ENCODE measurements at places on chromosomes 12 and 14. TPM values are rescaled to one million over a fixed set of nuclear protein-coding genes. Genes with fewer than 3 reads are reported as not detected.

Gene FAM186B
- 1.4 TPM for total RNA-seq

Gene MYH6
- 1.00 TPM for total RNA-seq

Gene ZNF385A
- total RNA-seq: 2.5 TPM

Gene ZDHHC22
- total RNA-seq: not detected

- no peaks in the 10 kb centered on the region for H3K27me3 ChIP-seq
- no peak for DNase-seq
- no peak overlapping the region for H3K27ac ChIP-seq
- no peaks in the 10 kb centered on the region for H3K4me1 ChIP-seq
Observed at GRCh38 chr12:113994051-113994450, 27.9 kb upstream of the RBM19 start.

DNA sequence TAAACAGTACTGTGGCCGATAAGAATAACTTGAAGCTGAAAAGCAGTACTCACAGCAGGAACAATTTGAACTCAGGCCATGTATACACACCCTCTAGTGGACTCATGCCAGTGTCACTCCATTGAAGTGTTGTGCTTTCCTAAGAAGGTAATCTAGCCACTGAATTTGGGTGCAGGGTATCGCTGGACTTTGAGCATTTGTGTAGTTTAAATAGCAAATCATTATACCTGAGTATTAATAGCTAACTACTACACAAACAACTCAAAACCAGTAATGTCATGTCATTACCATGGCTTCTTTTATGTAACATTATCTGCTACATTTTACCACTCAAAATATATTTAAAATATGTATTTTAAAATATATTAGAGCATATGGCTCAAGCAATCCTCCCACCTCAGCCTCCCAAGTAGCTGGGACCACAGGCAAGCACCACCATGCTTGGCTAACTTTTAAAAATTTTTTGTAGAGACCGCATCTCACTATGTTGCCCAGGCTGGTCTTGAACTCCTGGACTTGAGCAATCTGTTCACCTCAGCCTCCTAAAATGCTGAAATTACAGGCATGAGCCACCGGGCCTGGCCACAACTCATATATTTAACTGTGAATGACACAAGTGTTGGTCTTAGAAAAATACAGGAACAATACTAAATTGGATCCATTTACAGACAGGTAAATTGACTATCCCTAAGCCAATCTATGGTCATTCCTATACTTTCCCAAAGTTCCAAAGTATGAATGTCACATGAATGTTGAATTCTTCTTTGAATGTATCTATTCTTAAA is 25.6 kb upstream of the ARID4A start:
- no peak for DNase-seq
- H3K27ac ChIP-seq: peak overlapping the region; percentile 96
- H3K27me3 ChIP-seq: no peaks in the 10 kb centered on the region

GRCh38 chr12:93153321-93153720 is 224.2 kb upstream of the EEA1 start:
- no peak for DNase-seq
- H3K27ac ChIP-seq: no peak overlapping the region
- H3K27me3 ChIP-seq: no peaks in the 10 kb centered on the region
- no peak overlapping the region for H3K4me3 ChIP-seq
- H3K36me3 ChIP-seq: no peaks in the 10 kb centered on the region
- peaks cover 4% of the 10 kb centered on the region for H3K4me1 ChIP-seq

- H3K36me3 ChIP-seq: no peaks in the 10 kb centered on the region
- H3K4me1 ChIP-seq: no peaks in the 10 kb centered on the region
- H3K27ac ChIP-seq: no peak overlapping the region
- no peak for DNase-seq
- H3K4me3 ChIP-seq: no peak overlapping the region
Observed at GRCh38 chr12:45509187-45509586, 220.3 kb upstream of the ARID2 start.

DNA sequence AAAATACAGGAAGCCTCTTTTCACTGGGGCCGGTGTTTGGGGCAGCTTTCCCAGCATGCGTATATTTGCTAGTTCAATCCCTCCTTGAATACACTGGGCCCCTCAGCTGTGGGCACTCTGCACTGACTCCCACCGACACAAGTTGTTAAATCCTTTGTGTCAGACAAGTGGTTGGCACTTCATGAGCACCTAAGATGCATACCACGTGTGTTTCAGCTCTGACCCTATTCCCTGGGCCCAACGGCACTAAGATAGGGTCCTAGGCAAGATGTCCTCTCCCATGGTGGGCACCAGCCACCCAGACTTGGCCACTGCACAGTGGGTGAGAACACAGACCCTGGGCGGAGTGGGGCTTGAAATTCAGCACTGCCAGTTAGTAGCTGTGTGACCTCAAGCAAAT is 173.8 kb downstream of the BCL11B start:
- H3K36me3 ChIP-seq: no peaks in the 10 kb centered on the region
- no peak for DNase-seq
- no peak overlapping the region for H3K4me3 ChIP-seq
- no peak overlapping the region for H3K27ac ChIP-seq
- H3K4me1 ChIP-seq: no peaks in the 10 kb centered on the region

DNA sequence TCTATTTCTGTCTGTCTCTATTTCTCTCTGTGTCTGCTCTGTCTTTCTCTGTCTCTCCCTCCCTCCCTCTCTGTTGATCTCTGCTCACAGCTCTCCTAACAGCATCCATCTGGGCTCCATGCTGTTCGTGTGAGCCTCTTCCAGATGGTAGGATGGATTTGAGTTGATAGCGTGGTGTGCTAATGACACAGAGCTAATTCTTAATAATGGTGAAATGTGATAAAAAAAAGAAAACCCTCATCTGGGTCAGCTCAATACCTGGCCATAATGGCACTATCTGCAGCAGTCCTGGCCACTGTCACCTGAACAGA is 96.4 kb downstream of the AACS start:
- no peaks in the 10 kb centered on the region for H3K27me3 ChIP-seq
- no peaks in the 10 kb centered on the region for H3K4me1 ChIP-seq
- H3K27ac ChIP-seq: no peak overlapping the region

DNA sequence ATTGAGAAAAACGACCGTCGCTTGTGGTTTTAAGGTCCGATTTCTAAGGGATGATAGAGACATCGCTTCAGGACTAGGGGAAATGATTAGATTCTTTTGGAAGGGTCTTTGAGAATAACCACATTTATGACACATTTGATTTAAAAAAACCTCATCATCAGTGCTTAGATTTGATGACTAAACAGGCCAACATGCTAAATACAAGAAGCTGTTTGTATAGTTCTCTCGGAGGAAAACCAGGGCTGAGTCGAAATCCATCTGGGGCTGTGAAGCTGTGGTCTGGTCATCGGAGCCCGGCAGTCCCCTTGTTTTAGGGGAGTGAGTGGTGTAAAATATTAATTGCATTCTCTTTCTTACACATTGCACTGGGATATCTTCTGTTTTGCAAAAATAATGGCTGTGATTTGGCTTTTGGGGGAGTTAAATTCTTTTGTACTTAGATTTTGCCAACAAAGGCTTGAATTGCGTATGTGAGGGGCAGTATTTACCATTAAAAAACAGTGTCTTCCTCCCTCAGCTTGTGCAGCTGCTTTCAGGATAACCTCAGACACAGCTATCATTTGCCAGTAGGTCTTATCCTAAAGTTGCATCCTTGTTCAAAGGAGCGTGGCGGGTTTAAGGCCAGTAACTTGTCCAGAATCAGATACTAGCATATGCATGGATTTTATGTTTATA is 550 bp downstream of the GNG2 start:
- no peaks in the 10 kb centered on the region for H3K36me3 ChIP-seq
- no peaks in the 10 kb centered on the region for H3K27me3 ChIP-seq
- peak overlapping the region; percentile 12 for H3K4me3 ChIP-seq
- no peaks in the 10 kb centered on the region for H3K4me1 ChIP-seq
- H3K27ac ChIP-seq: no peak overlapping the region
- no peak for DNase-seq

- H3K36me3 ChIP-seq: no peaks in the 10 kb centered on the region
- H3K27ac ChIP-seq: no peak overlapping the region
- DNase-seq: no peak
- H3K4me3 ChIP-seq: no peak overlapping the region
Observed at GRCh38 chr12:91813701-91814100, 331.9 kb downstream of the BTG1 start.

DNA sequence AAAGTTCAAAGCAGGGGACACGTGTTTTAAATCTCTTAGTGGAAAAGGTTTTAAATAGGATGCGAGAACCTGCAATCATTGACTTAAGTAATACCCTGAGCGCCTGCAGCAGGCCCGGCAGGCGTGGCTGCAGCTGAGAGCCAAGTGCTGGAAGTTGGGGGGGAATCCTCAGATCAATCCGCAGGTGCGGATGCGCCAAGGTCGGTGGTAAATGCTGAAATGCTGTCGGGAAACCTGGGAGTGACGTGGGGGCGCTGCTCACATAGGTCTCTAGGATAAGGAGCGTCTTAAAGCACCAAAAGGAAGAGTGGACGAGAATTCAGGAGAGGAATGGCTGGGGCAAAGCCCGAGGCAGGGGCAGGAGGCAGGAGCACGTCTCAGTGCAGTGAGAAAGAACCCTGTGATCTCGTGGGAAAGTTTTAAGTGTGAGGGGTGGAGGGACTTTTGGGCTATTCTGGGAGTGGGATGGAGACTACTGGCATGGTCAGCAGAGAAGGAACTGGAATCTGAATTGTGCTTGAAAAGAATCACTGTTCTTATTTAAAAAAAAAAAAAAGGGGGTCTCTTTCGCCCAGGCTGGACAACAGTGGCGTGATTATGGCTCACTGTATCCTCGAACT is 883 bp upstream of the CDCA4 start:
- H3K4me3 ChIP-seq: peak overlapping the region; percentile 94
- no peaks in the 10 kb centered on the region for H3K36me3 ChIP-seq
- peak; percentile 43 for DNase-seq
- no peaks in the 10 kb centered on the region for H3K27me3 ChIP-seq
- no peak overlapping the region for H3K27ac ChIP-seq

GRCh38 chr12:75756111-75756510 is 244.7 kb upstream of the KRR1 start:
- no peak for DNase-seq
- no peaks in the 10 kb centered on the region for H3K36me3 ChIP-seq
- no peak overlapping the region for H3K27ac ChIP-seq
- H3K4me3 ChIP-seq: no peak overlapping the region
- H3K4me1 ChIP-seq: no peaks in the 10 kb centered on the region

DNA sequence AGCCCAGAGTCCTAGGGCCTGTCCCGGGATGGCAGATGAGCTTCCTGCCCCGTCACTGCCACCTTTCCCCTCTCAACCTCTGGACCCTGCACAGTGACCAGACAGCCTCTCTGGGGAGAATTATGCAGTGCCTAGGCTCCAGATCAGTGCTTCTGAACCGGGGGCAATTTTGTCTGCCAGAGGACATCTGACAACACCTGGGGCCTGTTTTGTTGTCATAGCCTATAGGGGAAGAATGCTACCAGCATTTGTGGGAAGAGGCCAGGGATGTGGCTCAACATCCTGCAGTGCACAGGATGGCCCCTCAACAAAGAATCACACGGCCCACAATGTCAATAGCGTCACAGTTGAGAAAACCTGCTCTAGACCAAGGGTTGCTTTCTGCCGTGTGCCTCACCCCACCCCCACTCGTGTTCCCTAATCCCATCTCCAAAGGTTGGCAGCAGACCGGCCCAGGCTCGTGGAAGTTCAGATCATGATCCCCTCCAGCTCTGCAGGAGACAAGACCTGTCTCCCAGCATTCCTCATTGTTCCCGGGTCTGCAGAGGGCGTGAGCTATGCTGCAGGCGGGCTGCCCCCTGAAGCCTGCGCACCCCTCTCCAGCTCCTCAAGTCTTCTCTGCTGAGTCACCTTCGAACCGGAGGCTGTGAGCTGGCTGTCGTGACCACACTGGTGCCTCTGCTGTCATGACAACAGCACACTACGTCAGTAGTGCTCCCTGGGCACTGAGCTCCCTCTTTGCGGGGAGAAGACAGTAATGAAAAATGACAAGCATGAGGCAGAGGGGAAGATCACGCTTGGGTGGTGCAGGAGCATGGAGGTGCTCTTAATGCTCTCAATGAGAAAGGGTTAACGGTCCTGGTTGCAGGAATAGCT is 2.0 kb upstream of the GAPDH start:
- no peaks in the 10 kb centered on the region for H3K27me3 ChIP-seq
- DNase-seq: peak; percentile 62
- peak overlapping the region; percentile 99 for H3K4me3 ChIP-seq
- peaks cover 21% of the 10 kb centered on the region for H3K36me3 ChIP-seq
- H3K4me1 ChIP-seq: peaks cover 32% of the 10 kb centered on the region
- H3K27ac ChIP-seq: peak overlapping the region; percentile 97

DNA sequence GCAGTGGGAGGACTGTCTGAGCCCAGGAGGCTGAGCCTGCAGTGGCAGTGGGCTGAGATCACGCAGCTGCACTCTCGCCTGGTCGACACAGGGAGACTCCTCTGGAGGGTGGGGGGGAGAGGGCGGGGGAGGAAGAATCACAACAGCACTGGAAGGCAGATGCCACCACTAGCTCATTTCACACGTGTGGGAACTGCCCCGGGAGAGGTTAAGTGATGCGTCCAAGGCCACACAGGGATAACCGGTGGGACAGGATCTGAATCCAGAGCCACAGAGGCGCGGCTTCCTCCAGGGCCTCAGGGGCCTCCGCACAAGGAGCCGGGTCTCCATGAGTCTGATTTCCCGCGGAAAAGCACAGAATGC is 20.8 kb downstream of the STX2 start:
- no peak for DNase-seq
- H3K36me3 ChIP-seq: peaks cover 10% of the 10 kb centered on the region
- no peaks in the 10 kb centered on the region for H3K27me3 ChIP-seq
- no peaks in the 10 kb centered on the region for H3K4me1 ChIP-seq
- H3K27ac ChIP-seq: no peak overlapping the region

DNA sequence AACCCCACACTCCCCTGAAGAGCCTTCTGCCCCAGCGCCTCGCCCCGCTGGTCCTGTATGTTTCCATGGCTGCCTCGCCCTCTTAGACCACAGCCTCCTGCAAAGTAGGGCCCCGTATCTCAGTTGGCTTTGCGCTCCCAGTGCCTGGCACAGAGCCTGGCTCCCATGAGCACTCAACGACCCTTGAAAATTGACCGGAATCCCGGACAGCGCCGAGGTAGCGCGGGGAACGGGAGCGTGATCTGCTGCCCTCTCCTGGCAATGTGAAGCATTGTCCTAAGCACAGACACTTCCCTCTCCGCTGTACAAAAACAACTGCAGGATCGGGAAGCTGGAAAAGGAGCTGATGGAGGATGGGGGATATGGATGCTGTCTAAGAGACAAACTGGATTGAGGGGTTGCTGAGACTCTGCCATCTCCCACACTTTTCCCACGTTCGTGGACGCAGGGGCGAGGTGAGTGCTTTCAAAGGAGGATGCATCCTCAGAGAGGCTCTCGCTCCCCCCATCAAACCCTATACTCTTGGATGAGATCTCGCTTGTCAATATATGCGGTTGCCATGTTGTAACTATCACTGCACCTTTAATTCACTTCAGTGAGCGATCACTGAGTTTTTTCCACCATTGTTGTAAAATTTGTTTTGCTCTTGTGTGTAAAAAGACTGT is 10.7 kb upstream of the FKBP4 start:
- no peaks in the 10 kb centered on the region for H3K27me3 ChIP-seq
- no peak overlapping the region for H3K27ac ChIP-seq
- H3K36me3 ChIP-seq: no peaks in the 10 kb centered on the region
- H3K4me3 ChIP-seq: no peak overlapping the region
- peaks cover 4% of the 10 kb centered on the region for H3K4me1 ChIP-seq

GRCh38 chr12:79983492-79983891 is 48.6 kb upstream of the PPP1R12A start:
- no peaks in the 10 kb centered on the region for H3K4me1 ChIP-seq
- no peaks in the 10 kb centered on the region for H3K36me3 ChIP-seq
- no peaks in the 10 kb centered on the region for H3K27me3 ChIP-seq
